Hair follicular keratinocyte (primary cell): ENCODE measurements at places on chromosomes 1 and 21. TPM values are rescaled to one million over a fixed set of nuclear protein-coding genes. Genes with fewer than 3 reads are reported as not detected.

Gene ACTA1
- total RNA-seq = not detected in 2 replicates

Gene BTBD8
- total RNA-seq = 2.1 and 2.8 TPM in 2 replicates

Gene LAMB3
- 964 and 3,200 TPM in 2 replicates for total RNA-seq

Gene IL10
- not detected in 2 replicates for total RNA-seq

Gene WLS
- total RNA-seq = 28.7 and 35.0 TPM in 2 replicates

Gene FCRL6
- total RNA-seq = not detected in 2 replicates

Gene UTS2
- not detected in 2 replicates for total RNA-seq

Gene NKAIN1
- total RNA-seq = not detected in 2 replicates

Gene FLG2
- not detected in 2 replicates for total RNA-seq
